ENCODE measurements at places on chromosomes 1 and 21.

- DNase-seq: no peak
Observed at GRCh38 chr1:223147409-223147808, 4.4 kb upstream of the TLR5 start.

- no peak for DNase-seq
Observed at GRCh38 chr1:185774394-185774793, 40.2 kb downstream of the HMCN1 start.

DNA sequence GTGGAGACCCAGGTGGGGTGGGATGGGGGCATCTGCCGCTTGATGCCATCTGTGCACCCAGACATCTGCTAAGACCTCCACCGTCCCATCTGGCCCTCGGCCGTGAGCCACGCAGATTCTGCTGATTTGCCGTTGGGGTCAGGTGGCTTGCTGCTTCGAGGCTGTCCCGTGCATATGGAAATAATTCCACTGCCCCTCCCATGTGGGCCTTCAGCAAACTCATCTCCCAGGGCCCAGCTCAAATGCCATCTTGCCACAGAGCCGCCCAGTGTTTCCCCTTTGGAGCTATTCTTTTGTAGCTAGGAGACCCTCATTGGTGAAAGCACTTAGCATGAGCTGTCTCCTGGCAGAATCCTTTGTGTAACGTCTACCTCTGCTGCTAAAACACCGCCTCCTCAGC is 99.8 kb downstream of the KAZN start:
- DNase-seq: no peak

GRCh38 chr1:245090491-245091090 is 64.2 kb upstream of the KIF26B start:
- DNase-seq: no peak

DNA sequence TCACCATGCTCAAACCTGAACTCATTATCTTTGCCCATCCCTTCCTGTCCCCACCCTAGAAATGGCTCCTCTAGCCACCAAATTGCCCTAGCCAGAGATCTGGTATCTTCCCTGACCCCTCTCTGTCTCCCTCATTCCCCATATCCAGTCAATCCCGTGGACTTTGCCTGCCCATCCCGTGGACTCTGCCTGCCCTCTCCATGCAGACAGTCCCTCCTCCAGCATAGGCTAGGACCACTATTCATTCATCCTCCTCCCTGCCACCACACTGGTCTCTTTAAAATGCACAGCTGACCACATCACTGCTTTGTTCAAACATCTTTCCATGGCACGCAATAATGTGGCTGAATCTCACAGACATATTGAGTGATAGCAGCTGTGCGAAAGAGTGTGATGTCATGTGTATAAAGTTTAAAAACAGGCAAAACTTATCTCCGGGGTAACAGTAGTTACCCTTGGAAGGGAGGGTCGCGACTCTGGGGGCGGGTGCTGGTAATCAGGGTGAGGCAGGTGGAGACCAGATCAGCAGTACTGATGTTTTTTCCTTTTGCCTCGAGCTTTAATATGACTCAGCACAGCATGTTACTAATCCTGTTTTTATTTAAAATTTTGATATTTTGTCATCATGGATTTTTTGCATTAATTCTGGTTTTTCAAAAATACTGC is 4.8 kb upstream of the SLC2A1 start:
- DNase-seq: no peak

DNA sequence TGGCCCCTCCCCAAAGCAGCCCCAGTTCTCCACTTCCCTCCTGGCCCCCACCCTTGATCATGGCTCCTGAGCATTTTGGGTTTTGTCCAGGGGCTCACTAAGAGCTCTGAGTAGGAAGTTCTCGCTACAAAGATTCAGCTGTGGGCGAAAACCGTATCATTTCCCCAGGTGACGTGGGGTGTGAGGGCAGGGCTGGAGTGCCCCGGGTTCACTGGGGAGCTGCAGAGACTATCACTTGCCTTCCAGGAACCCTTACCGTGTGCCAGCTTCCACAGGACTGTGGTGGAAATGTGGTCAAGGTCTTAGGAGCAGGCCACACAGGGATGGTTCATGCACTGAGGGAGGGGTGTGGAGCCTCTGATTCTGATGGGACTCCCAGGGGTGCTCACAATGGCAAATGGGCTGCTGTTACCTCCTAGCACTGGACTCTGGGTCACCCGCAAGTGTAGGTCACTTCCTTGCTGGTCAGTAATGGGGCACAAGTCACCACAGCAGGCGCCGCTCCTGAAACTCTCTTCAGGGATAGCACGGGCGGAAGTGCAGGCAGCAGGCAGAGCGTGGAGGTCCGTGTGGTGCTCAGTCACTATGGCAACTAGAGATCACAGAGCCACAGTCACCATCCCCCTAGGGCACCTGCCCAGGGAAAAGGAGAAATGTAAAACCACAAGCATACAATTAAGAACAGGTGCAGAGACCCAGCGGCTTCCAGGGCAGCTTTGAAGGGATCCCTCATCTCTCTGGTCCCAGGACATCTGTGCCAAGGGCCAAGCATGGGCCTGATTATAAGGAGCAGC is 35.4 kb downstream of the RSPH1 start:
- no peak for DNase-seq

- DNase-seq: peak; percentile 3
Observed at GRCh38 chr1:28329395-28330153, 734 bp downstream of the MED18 start.

DNA sequence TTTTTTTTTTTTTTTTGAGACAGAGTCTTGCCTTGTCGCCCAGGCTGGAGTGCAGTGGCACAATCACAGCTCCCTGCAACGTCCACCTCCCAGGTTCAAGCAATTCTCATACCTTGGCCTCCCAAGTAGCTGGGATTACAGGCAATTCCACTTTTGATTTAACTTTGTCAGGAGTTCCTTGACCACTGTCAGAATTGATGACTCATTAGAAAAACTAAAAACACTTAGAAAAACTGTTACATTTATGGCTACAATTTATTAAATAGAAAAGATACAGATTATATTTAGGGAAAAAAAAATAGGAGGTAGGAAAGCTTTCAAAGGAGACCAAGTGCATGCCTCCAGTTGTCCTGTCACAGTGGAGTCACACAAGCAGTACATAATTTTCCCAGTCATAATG is 20.0 kb downstream of the ZNF678 start:
- DNase-seq: no peak

GRCh38 chr1:3473381-3473844 is 18.9 kb downstream of the ARHGEF16 start:
- no peak for DNase-seq

GRCh38 chr1:157136133-157136532 is 2.1 kb downstream of the ETV3 start:
- no peak for DNase-seq

GRCh38 chr1:74003806-74004205 is 194.2 kb downstream of the LRRIQ3 start:
- DNase-seq: no peak

- no peak for DNase-seq
Observed at GRCh38 chr21:16644685-16645084, 868.2 kb upstream of the CXADR start.

GRCh38 chr1:46298387-46298786 is 5.0 kb downstream of the LRRC41 start:
- no peak for DNase-seq

DNA sequence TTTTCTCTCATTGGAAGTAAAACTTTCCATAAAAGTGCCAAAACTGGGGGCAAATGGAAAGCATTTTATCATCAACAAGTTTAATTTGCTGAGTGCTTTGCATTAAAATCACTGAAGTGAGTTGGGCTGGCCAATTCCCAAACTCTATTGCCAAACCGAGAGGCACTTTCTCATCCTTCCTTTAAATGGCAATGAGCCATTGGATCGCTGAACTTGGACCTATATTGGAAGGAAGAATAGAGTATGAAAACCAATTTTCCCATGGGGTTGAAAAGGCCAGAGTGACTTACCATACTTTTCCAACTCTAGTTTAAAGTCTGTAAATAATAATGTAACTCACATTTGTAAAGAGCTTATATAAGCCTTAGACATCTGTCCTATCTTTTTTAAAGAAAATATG is 189.1 kb upstream of the C1orf87 start:
- no peak for DNase-seq

- DNase-seq: no peak
Observed at GRCh38 chr1:52756020-52756419, 29.8 kb downstream of the ZYG11B start.
